Stimulated activated CD4-positive, alpha-beta T cell treated with anti-CD3 and anti-CD28 coated beads, Interleukin-12 subunit alpha, Interleukin-12 subunit beta, amount 100 ng/mL, for 24 hours (primary cell): ENCODE measurements at places on chromosomes 11 and 22.

DNA sequence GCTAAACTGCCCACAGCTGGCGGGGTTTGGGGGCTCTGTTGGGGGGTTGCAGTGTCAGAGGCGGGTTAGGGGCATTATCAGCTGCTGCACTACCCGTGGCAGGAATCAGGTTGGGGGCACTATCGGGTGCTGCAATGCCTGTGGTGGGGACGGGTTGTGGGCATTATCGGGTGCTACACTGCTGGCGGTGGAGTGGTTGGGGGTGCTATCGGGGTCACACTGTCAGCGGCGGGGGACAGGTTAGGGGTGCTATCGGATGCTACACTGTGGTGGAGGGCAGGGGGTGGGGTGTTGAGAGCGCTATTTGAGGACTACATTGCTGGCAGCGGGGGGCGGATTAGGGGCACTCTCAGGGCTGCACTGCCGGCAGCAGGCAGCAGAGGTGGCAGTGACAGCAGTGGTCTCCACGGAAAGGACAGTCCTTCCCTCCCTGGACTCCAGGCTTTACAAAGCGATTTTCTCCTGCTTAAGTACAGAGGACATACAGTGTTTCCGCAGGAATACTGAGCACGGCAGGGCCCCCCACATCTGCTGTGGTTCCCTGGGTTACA lies 119.5 kb upstream of the VPREB1 start:
- no peak for DNase-seq

- no peak for DNase-seq
These were observed 792.6 kb upstream of the RAG2 start for GRCh38 chr11:37390576-37391083.

DNA sequence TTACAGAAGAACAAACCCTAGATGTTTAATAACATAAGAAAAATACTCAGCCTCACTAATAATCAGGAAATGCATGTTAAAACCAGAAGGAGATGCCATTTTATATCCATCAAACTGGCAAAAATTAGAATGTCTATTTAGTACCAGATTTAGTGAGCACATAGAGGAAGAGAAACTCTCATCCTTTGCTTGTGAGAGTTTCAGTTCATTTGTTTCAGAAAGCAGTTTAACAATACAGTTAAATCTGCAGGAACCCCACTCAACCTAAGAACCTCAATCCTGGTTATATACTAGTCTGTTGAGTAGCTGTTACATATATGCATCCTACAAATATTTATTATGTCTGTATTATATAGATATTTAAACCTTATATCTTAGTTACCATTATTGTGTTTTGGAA lies 172.6 kb downstream of the WNT11 start:
- DNase-seq, result no peak

- no peak for DNase-seq
These were observed 54.6 kb downstream of the MCM5 start for GRCh38 chr22:35454416-35455054.

DNA sequence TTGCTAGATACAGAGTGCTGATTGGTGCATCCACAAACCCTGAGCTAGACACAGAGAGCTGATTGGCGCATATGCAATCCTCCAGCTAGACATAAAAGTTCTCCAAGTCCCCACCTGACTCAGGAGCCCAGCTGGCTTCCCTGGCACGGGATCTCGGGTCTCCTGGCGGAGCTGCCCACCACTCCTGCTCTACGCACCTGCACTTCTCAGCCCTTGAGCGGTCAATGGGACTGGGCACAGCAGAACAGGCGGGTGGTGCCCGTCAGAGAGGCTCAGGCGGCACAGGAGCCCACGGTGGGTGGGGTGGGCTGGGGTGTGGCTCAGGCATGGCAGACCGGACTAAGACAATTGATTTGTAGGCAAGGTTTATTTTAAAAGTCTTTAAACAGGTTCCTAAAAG lies 1365.5 kb downstream of the FAM181B start:
- no peak for DNase-seq
